ENCODE measurements at places on chromosomes 16 and 17. TPM values are rescaled to one million over a fixed set of nuclear protein-coding genes. Genes with fewer than 3 reads are reported as not detected.
A peak's percentile ranks its signal among the peaks of the same experiment; 100 is the strongest.

Gene NDRG4
- total RNA-seq = 1.7 TPM

Gene ASGR1
- total RNA-seq = 0.69 TPM

Gene NME3
- total RNA-seq = 53.4 TPM

Gene CD300LB
- total RNA-seq = not detected

Gene MYH8
- total RNA-seq = not detected

Gene IGFALS
- total RNA-seq = 0.88 TPM

Gene TPSG1
- not detected for total RNA-seq

Gene ABAT
- total RNA-seq = 8.3 TPM

Gene UTS2R
- total RNA-seq = not detected

Gene BLMH
- 41.1 TPM for total RNA-seq

Gene CFAP97D1
- not detected for total RNA-seq

Gene ZNF205
- total RNA-seq = not detected

Gene DHRS7C
- total RNA-seq = not detected

Gene TAT
- not detected for total RNA-seq

GRCh38 chr16:1700246-1700645, 5.7 kb upstream of the MAPK8IP3 start:
- DNase-seq = no peak

DNA sequence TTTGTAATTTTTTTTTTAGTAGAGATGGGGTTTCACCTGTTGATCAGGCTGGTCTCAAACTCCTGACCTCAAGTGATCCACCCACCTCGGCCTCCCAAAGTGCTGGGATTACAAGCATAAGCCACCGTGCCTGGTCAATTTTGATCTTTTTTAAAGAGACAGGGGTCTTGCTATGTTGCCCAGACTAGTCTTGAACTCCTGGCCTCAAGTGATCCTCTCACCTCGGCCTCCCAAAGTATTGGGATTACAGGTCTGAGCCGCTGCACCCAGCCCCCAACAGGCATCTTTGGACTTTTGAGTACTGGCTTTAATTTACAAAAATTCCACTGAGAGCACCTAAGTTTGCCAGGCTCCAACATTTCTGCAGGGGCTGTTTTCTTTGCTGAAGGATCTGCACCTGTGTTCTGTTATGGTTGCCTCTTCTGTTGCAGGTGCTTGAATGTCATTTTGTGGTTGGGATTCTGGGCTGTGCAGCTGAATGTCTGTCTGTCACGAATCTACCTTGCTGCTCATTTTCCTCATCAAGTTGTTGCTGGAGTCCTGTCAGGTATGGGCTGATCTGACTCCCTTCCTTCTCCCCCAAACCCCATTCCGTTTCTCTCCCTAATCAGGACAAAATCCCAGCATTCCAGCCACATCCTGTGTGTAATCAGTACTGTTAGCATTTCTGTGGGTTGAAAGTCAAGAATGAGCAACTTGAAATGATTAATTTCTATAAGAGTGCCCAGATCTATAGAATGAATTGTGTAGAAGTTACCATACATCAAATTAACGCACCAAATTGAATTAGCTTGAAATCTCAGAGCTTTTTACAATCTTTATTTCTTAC, 8.5 kb downstream of the G6PC1 start:
- DNase-seq = no peak

GRCh38 chr17:59149841-59150511, 5.0 kb downstream of the SKA2 start:
- DNase-seq = no peak

- DNase-seq = no peak
Observed at GRCh38 chr17:35918665-35919064, 11.9 kb downstream of the RDM1 start.

GRCh38 chr16:66651965-66652364, 44.6 kb downstream of the CMTM4 start:
- DNase-seq = no peak

- no peak for DNase-seq
Observed at GRCh38 chr17:78655251-78655940, 78.2 kb upstream of the DNAH17 start.

GRCh38 chr17:2421315-2422147, 20.7 kb upstream of the MNT start:
- no peak for DNase-seq

- no peak for DNase-seq
Observed at GRCh38 chr16:71698491-71698890, 26.0 kb downstream of the PHLPP2 start.

- DNase-seq = no peak
Observed at GRCh38 chr17:21199856-21200255, 14.1 kb downstream of the TMEM11 start.

GRCh38 chr16:61968242-61969076, 67.8 kb downstream of the CDH8 start:
- DNase-seq = no peak

DNA sequence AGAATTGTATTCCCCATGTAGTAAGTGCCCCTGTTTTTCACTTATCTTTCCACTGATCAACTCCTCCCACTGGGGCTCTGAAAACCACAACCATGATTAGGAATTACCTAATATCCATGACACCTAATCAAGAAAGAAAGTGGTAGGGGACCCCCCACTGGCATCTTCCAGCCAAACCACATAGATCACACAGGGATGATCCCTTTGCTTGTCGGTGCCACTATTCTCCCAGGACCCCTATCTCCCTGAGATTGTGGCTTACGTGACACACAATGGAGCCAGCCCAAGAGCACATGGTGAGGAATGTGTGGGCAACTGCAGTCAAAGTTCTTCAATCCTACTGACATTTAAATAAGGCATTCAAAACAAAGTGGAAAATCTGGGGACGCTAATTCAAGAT, 17.6 kb upstream of the DNAH9 start:
- DNase-seq = no peak

DNA sequence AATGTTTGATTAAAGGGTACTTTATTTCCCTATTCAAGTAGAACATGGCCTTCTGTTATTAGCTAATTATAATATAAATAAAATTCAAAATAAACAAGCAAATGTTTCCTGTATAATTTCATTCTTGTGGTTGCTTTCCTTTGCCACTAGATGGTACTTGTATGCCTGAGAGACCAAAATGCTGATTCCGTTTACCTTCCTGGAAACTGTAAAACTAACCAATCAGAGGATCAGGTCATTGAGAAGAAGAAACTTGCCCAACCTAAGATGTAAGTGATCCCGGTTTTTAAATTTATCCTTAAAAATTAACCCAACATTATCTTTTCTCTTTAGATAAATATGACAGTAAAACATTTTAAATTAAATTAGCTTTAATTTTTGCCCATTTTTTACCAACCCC, 8.1 kb upstream of the ABCA5 start:
- DNase-seq = no peak

GRCh38 chr17:37859451-37859850, 64.8 kb upstream of the TBC1D3K start:
- DNase-seq = no peak

DNA sequence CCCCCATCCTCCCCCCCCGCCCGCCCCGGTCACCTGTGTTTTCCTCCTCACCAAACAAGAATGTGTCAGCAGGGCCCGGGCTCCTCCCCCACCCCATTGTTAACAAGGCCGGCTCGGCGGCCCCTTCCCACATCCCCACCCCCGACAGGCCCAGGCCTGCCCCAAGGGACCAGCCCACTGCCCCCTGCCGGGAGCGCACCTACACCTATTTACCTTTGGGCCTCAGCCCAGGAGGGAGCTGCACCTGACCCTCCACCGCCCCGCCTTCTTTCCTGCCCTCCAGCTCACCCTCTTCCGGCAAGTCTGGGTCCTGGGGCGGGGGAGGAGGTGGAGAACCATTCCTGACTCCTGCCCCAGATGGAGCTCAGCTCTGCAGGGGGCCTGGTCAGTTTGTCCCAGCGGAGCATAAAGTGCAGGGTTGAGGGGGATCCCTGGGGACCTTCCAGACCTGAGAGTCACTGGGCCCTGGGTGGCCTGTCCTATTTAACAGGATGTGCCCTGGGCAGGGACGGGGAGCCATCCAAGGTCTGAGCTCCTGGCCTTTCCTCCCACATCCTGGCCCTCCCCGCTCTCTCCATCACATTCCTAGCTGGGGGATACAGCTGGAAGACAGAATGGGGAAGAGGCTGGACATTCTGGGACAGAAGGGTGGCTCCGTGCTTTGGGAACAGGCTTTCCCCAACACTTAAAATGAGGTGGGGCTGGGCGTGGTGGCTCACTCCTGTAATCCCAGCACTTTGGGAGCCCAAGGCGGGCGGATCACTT, 8.3 kb downstream of the FOXJ1 start:
- no peak for DNase-seq

- DNase-seq = peak; percentile 13
Observed at GRCh38 chr17:1908699-1909309, 79.0 kb downstream of the RPA1 start.

DNA sequence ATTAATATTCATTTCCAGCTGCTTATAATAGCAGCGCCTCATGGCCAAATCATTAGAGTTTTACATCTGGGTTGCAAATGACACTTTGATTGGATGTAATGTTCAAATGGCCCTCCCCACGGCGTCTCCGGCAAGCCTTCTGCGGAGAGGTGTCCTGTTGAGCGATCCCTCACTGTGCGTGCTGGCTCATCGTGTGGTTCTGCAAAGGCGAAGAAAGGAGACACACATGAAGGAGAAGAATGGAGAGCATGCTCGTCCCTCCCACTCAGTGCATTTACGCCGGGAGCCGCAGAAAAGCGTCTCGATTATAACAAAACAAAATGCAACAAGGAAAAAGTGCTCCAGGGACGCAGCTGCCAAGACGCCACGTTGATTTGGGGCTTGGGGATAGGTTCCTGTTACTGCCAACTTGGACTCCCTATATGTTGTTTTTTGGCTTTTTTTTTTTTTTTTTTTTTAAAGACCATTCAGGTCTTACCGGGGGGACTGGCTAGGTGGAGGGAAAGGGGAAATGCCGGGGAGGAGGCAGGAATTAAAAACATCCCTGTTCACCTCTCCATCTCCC, 117.6 kb downstream of the C16orf78 start:
- no peak for DNase-seq

DNA sequence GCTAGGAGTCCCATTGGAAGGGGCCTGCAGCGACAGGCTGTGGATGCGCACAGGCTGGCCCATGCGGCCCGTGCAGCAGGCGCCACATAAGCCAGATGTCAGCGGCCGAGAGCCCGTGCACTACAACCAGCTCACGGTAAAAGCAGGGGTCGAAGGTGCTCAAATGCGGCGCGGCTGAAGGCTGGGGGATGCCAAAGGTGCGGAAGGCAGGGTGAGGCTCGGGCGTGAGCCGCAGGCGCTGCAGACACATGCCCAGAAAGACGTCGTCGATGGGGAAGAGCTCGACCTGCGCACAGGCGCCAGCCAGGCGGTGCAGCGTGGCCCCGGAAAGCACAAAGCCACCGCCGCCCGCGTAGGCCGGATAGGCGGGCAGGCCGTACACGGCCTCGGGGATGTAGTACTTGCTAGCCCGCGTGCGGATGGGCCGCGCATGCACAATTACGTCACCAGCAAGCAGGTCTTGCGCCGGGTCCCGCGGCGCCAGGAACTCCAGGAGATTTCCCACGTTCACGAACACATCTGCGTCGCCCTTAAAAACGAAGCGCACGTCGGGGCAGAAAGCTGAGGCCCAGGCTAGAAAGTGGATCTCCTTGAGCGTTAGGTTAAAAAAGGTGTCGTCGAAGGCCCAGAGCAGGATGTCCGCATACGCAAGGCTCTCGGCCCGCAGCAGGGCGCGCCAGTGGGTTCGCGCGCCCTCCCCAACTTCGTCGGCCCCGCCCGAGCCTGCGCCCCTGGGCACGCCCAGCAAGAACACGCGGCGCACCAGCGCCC, 1.3 kb downstream of the B3GNT9 start:
- DNase-seq = no peak

DNA sequence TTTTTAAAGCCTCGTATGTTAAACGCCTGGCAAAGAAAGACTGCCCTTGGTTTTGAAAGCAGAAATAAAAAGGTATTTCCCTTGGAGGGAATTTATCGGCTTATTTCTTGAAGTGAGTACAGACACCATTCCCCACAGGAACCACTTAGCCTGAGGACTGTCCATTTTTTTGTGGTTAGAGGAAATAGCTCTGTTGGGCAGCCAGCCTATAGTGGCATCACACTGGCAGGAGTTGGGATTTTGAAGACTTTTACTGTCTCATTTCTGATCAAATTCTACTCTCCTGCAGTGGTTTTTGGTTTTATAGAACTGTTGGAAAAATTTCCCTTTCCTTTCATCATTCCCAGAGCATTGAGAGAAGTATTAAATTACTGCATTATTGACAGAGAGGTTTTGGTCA, 34.1 kb upstream of the CDC6 start:
- DNase-seq = no peak

DNA sequence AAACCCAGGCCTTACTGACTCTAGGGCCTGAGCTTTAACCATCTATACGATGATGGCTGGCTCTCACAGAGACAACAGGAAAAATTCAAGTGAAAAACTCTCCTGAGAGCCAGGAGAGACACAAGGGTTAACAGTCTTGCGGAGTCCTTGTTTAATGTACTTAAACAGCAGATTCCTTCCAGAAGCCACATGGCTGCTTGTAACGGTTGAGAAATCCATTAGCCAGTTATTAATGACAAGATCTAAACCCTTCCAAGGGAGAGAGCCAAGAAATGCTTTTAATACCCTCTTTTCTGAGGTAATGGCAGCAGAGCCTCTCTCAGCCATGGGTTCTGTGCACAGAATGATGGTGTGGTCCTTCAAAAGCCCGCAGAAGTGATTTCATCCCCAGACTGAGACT, 5.2 kb upstream of the ALDOA start:
- no peak for DNase-seq

GRCh38 chr17:16521070-16521727, 29.2 kb upstream of the LRRC75A start:
- DNase-seq = peak; percentile 61

GRCh38 chr17:15238676-15239422, 26.3 kb downstream of the PMP22 start:
- no peak for DNase-seq

DNA sequence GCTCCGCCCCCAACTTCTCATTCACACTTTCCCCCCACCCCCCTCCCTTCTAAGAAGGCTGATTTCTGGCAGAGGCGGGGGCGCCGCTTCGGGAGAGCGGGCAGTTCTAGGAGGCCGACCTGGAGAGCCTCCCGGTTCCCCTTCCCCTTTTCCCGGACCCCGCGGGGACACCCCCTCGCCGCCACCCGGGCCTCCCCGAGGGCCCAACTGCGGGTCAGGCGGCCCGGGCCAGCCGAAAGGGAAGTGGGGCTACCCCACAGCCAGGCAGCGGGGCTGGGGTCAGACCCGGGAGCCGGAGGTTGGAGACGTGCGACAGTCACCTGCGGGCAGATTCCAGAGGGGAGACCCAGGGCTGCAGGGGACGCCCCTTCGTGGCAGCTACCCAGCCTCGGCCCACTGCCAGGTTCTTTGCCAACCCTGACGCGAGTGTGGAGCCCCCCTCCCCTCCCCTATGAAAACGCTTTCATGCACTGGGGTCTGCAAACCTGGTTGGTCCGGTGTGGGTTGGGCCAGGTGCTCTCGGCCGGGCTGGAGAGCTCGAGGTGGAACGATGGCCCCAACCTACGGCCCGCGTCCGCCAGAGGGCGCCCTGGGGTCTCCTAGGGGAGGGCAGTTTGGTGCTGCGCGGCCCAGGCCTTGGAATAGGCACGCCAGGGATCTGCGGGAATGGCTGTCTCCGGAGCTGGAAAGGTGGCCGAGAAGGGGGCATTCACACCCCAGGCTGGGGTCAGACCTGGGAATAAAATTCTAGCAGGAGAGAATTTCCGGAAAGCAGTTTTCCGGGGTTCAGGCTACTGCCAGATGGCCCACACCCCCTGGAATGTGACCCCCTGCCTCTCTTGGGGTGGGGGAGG, 721 bp upstream of the SOCS3 start:
- peak; percentile 83 for DNase-seq

- DNase-seq = no peak
Observed at GRCh38 chr17:45970659-45971058, 28.4 kb upstream of the STH start.
